Eye (tissue), 1 donor: ENCODE measurements at places on chromosomes 12 and 14.

- DNase-seq = no peak
Measured at GRCh38 chr14:33376510-33376909, 437.8 kb downstream of the NPAS3 start.

- no peak for DNase-seq
Measured at GRCh38 chr12:49366096-49366651, 1.1 kb upstream of the SPATS2 start.

DNA sequence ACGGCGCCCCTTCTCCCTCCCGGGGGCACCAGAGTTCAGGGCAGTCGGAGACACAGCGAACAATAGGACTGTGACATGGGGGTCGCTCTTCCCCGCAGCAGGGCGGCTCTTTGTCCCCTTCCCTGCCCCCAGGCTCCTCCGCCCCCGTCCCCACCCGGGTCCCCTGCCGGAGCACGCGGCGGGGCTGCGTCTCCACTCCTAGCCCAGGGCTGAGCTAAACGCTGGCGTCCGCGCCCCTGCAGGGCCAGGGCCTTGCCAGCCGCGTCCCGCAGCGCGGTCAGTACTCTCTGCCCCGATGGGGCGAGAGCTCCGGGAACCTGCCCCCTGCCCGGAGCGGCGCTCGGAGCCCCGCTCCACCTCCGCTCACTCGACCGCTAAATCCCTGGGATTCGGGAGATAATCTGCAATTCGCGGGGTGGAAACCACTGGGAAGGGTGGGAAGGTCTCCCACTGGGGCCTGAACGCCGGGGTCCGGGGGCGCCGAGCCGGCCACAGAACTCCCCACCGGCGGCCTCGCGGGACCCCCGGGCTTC, 825 bp upstream of the CCDC85C start:
- no peak for DNase-seq

DNA sequence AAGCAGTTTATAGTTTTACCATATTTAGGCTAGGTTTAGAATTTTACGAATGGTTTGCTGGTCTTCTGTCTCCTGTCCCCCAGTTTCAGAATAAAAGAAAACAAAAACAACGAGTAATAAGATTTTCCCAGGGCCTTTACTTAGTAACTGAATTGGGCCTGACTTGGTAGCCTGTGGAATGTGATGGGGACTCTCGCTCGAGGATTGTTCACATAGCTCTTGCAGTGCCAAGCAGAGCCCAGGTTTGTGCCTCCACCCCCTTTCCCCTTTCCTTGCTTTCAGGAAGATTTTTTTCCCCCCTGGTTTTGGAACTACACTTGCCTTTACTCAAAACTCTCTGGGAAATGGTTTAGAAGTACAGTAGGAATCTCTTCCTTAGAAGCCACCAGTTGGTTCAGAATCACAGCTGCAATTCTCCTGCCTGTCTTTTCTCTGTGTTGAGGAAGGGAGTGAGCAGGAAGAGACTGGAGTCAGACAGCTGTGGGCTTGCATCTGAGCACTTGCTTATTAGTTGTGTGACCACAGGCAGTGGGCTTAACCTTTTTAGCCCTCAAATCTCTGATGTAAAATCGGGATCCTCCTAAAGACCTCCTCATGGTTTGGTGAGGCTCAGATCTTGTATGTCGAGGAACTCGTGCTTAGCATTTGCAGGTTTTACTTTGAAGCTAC, 501.2 kb downstream of the PCNX1 start:
- no peak for DNase-seq

DNA sequence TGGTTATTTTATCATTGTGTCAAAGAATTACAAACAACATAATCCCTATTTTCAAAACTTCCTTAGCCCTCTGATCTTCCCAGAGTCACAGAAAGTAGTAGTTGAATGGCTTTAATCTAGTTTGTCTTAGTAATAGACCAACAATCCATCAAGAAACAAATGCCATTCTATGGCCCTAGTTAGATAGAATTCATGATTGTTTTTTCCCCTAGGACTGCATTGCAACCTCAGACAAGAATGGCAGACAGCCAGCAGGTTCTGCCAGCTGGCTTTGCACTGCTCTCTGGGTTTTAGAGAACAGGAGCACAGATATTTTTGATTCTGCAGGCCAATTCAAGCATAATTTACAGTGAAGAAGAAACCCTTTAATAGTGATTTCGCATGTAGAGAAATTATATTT, 33.8 kb downstream of the SYT1 start:
- peak; percentile 28 for DNase-seq

DNA sequence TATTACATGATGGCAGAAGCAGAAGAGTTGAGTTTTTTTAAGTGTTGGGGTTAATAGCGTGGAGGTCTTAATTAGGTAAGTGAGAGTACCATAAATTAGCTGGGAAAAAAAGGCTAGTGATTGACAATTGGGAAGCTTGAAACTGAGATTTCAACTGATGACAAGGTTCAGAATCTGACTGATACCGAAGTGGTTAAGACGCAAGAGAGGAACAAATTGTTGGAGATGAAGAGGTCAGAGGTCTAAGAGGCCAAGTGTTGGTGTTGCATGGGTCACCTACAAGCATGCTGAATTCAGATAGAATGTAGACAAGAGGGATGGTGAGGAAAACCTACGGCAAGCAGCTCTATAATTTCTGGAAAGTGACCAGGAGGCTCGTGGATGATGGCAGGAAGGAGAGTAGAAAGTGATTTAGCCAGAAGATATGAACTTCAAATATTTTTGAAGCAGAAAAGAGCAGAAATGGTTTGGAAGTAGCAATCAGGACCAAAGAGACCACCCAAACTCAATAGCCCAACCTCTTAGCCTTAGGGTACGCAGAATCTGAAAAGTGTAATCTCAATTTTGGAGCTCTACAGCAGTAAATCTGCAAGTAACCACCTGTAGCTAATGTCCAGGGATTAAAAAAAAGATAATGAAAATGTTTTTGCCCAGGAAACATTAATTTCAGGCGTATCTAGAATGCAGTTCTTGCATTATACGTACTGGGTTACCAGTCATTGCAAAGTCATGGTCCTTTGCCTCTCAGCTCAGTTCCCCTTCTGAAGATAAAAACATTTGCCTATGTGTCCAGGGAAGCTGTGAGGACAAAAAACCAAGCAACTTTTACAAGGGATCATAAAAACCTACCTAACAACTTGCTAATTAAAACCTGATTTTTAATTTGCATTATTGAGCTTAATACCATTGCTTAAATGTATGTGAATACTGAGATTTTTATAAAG, 1.7 kb upstream of the TMPO start:
- DNase-seq = peak; percentile 45

- DNase-seq = no peak
Measured at GRCh38 chr12:39367494-39367893, 75.4 kb downstream of the KIF21A start.
